HT-29 (cell line): ENCODE measurements at places on chromosomes 7 and 10. TPM values are rescaled to one million over a fixed set of nuclear protein-coding genes. Genes with fewer than 3 reads are reported as not detected.

DNA sequence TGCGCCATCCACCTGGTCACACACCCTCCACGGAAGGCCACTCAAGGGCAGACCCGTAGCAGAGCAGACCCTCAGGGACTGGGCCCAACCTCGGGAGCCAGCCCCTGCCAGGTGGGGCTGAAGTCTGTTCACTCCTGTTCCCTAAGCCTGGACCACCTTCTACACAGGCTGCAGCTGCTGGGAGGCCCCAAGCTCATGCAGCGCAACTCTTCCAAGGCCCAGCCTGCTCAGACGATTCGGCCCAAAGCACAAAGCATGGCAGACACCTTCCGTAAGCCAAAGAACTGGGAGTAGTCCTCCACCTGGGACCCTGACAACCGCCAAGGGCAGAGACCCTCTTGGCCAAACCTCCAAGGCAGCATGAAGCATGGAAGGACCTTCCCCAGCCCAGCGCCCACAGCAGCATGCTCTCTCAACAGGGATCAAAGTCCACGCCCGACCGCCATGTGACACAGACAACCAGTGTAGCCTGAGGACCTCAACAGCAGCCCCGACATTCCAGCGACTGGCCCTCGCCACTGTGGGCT lies 11.5 kb downstream of the SHH start:
- DNase-seq, result no peak

DNA sequence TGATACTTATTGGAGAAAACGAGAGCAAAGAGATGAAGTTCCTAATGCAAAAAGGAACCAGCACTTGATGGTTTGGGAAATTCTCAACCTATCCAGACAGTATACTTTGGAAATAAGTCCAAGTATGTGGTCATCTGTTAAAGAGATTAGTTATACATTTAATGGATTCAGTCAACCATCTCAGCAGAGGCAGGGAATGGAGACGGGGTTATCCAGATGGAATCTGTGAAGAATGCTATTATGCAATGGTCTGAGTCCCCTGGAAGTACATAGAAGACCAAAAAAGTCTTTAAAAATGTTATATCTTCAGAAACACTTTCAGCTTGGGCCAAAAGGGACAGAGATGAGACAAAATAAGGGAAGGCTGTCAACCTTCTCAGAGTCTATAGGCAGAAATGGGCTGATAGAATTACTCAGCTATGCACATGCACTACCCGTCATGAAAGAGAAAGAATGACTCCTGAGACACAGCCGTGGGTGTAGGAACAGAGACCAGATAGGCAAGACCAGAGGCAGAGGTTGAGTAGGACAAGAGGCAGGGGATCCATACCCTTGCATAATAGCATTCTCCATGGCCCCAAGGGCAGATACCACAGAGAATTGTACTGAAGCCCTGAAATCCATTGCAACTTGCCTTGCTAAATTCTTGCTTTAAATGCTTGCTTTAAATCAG lies 738.8 kb upstream of the POT1 start:
- no peak for DNase-seq

The FHIP2A gene
- 1.6 and 3.0 TPM in 2 replicates for total RNA-seq

DNA sequence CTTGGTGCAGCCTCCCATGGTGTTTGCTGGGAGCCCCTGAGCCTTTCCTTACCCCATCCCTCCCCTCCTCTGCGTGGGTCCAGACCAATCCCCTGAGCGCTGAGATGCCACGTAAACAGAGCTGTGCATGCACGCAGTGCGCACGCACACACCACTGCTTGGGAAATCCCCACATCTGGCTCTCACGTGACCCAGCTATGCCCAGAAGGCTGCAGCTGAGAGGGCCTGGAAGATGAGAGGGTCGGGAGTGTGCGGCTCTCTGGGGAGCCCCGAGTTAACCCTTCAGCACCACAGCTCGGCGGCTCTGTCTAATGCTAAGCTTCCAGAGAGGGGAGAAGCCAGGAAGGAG lies 177.2 kb downstream of the SH3PXD2A start:
- DNase-seq, result no peak

- DNase-seq, result no peak
Observed at GRCh38 chr7:158321936-158322615, 265.5 kb downstream of the PTPRN2 start.

The ZEB1 gene
- 0.37 and 1.2 TPM in 2 replicates for total RNA-seq

- DNase-seq, result peak; percentile 71
Observed at GRCh38 chr10:30751678-30752331, 122.3 kb upstream of the LYZL2 start.

DNA sequence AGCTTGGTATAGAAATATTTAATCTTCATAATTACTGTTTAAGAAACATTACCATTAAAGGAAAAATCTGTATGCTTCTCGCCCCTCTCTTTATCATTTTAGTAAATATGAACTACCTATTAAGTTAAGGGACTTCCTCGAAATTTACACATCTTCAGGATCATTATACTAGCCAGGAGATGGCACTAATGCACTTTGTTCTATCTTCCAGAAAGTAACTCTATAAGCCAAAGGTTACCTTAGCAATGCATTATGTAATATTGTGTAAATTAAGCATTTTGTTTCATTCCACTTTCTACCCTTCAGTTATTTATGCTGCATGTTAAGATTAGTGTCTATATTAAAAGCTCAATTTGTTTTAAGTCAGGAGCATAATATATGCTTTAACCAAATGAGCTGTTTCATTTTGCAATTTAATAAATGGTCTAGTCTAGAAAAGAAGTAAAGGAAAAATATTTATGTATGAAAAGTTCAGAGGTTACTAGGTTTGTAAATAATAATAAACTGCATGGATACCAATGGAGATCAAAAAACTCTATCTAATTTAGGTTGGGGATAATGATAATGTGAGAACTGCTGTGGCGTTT lies 128.5 kb downstream of the ANKRD7 start:
- DNase-seq, result peak; percentile 63

GRCh38 chr7:1586126-1586826 lies 16.4 kb upstream of the PSMG3 start:
- no peak for DNase-seq

GRCh38 chr10:56231436-56231835 lies 129.6 kb downstream of the ZWINT start:
- DNase-seq, result peak; percentile 12

DNA sequence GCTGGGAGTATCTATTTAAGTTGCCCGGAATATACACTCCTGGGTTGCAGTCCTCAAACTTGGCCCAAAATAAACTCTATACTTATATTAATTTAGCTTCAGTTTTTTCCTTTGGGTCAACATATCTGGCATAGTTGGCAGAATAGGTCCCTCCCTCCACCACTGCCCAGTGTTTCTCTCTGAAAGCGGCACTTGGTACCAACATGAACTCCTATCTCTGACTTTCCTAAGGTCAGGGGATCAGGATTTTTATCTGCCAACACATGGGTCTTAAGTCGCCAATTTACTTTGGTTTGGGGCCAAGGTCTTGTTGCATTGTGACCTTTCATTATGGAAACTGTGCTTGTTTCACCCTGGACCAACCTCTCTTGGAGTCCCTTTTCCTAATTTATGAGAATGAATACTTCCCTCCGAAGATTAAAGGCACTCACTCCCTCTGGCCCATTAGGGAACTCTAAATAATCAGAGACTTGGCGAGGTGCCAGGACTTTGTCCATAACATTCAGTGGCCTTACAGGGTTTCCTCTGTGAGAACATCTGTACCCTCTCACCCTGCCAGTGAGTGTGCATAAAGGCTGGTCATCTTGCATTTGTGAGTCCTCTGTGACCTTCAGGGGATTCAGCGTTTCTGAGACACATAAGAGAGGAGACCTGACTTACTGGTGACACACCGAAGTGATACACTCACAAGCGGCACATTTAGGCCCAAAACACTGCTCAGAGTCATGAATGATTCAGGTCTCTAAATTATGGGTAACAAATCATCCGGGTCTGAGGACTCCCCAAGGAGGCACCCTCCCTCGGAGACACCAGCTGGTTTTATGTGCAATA lies 19.7 kb upstream of the FKBP9 start:
- peak; percentile 53 for DNase-seq

- DNase-seq, result no peak
Observed at GRCh38 chr10:119333146-119333792, 125.9 kb downstream of the GRK5 start.

DNA sequence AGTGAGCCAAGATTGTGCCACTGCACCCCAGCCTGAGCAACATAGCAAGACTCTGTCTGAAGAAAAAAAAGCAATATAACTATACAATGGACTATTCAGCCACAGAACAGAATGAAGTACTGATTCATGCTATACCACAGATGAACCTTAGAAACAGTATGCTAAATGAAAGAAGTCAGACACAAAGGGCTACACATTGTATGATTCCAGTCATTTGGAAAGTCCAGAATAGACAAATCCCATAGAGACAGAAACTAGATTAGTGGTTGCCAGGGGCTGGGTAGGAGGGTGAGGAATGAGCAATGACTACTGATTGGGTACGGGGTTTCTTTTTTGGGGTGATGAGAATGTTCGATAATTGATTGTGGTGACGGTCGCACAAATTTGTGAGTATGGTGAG lies 9.6 kb upstream of the CFAP70 start:
- DNase-seq, result no peak

DNA sequence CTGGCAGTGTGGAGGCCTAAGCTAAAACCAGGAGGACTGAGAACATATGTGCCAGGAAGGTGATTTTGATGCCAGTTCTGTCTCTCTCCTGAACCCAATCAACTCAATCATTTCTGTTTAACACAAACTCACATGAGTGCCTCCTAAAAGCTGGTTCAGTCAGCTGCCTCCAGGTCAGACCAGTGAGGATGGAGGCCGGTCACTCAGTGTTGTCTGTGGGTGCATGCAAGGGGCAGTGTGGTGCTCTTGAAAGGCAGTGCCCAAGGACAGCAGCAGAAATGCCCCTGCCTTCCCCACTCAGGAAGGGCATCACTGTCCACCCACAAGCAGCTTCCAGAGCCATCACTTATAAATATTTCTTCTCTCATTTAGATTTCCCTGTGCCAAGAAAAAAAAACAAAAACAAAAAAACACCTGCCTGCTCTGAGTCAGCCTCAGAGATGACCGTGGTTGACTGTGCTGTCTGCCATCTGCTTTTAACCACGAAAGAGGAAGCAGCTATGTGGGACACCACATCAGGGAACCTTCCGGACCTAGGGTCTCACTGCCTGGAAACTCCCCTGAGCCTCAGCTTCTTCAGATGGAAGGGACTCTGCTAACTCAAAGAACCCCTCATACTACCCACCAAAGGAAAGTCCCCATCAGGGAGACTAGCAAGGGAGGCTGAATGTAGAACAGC lies 39.1 kb downstream of the VOPP1 start:
- no peak for DNase-seq

The CLEC5A gene
- total RNA-seq, result not detected in 2 replicates

DNA sequence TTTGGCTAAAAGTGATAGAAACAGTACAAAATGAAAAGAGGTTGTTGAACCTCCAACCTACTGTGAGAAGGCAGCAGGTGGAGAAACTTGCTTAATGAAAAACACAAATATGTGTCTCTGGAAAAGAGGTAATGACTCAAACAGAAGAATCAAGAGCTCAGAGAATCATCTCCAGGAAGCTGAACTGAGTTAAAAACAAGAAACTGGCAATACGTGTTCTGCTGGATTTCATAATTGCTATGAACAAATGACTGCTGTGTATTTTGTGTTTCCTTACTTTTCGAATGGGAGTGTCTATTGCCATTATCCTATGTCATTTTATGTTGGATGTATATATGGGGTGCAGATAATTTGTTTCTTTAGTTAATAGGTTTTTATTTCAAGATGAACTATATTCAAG lies 401.1 kb downstream of the DGKB start:
- DNase-seq, result no peak
